Articular chondrocyte of knee joint (primary cell): ENCODE measurements at places on chromosomes 7 and 10. TPM values are rescaled to one million over a fixed set of nuclear protein-coding genes. Genes with fewer than 3 reads are reported as not detected.

Gene TMEM196
- 0.11 and 0.13 TPM in 2 replicates for total RNA-seq

Gene HHEX
- total RNA-seq, result 0.86 and 1.2 TPM in 2 replicates

Gene PRSS37
- not detected in 2 replicates for total RNA-seq

Gene LRIT1
- not detected in 2 replicates for total RNA-seq

Gene C10orf53
- total RNA-seq, result not detected in 2 replicates

Gene FAM237B
- not detected in 2 replicates for total RNA-seq

Gene HTR7
- under 0.01 and 0.11 TPM in 2 replicates for total RNA-seq

Gene CDK1
- total RNA-seq, result 24.0 and 32.9 TPM in 2 replicates

Gene CTBP2
- 46.5 and 49.1 TPM in 2 replicates for total RNA-seq

Gene CRPPA
- 2.7 and 5.0 TPM in 2 replicates for total RNA-seq

Gene TUBAL3
- not detected in 2 replicates for total RNA-seq

Gene STOX1
- total RNA-seq, result under 0.01 and 0.11 TPM in 2 replicates

Gene GRM3
- total RNA-seq, result not detected in 2 replicates

Gene SEC23IP
- 39.7 and 41.0 TPM in 2 replicates for total RNA-seq

Gene FAM171A1
- total RNA-seq, result 11.1 and 13.1 TPM in 2 replicates

Gene DNAAF5
- total RNA-seq, result 17.8 and 18.3 TPM in 2 replicates
